Transverse colon (tissue), 4 donors: ENCODE measurements at places on chromosomes 11 and 22. TPM values are rescaled to one million over a fixed set of nuclear protein-coding genes. Genes with fewer than 3 reads are reported as not detected.

The NAALAD2 gene
- total RNA-seq, result not detected

The ANKK1 gene
- total RNA-seq, result 0.64 TPM

The CNIH2 gene
- not detected for total RNA-seq

DNA sequence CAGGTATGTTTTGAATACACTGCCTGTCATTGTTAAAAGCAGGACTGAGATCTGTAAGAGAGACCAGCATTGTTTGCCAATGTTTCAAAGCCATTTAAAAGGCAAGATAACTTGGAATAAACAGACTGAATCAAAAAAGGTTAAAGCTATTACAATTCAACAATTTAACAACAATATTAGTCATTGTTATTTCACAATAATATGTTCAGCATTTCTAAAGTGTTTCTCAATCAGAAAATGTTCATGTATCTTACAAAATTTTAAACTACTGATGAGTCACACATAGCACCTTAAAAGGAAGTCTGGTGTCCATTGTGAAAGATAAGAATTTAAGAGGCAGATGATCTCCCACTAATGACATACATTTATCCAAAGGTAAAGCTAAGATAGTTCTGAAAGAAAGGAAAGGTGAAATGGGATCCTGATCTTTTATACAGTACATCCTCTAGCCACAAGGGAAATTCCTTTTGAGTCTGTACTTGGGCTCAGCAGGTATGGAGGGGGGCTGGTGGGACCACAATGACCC, 79.7 kb downstream of the MAML2 start:
- no peak for DNase-seq

DNA sequence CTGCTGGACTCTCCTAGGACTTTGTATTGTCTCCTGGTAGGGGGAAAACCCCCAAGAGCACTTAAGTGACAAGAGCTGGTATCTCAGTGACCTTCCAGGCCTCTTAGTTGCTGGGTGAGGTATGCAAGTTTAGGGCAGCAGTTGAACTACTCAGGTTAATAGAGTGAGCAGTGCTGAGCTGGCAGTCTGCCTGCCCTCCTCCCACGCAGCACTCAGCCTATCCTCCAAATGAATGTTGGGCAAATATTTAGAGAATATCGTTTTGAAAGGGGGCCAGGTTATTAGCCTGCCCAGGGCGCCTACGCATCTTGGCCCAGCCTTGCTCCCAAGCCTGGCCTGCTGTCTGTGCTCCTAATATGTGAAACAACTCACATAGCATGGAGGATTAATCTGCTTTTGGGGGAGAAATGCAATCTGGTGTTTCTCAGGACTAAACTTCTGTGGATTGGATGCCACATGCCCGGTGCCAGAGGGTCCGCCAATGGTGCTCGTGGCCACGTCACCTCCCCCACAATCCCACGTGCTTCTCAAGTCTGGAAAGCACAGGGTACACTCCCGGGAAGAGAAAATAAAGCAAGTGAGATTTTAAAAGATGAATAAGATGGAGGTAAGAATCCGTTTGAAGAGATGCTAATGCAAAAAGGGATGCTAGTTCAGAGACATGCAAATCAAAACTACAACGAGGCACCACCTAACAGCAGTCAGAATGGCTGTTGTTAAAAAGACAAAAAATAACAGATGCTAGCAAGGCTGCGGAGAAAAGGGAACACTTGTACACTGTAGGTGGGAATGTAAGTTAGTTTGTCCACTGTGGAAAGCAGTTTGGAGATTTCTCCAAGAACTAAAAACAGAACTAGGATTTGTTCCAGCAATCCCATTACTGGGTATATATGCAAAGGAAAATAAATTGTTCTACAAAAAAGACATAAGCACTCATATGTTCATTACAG, 67.7 kb downstream of the SPON1 start:
- DNase-seq, result peak; percentile 50

DNA sequence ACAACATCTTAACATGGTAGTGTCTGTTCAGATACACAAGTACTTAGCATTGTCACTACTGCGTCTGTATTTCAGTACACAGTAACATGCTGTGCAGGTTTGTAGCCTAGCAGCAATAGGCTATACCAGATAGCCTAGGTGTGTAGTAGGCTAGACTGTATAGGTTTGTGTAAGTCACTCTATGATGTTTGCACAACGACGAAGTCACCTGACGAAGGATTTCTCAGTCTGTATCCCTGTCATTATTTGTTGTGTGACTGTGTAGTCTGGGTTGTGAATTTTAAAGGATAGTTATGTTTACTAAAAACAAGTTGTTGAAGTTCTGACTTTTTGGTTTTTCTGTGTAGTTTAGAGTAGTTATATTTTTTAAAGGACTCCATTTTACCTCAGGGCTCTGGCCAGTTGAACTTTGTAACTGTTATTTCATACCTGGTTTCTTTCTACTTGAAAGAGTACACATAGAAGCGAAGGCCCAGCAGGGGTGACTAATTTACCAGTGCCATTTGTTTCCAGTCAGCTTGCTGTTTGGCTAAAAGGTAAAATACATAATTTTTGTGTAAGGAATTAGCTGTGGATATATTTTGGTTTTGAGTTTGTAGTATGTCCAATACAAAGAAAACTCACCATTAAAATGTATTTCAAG, 72.3 kb downstream of the PPP6R3 start:
- DNase-seq, result no peak

- DNase-seq, result no peak
Observed at GRCh38 chr11:121446752-121447156, 5.4 kb upstream of the SORL1 start.

DNA sequence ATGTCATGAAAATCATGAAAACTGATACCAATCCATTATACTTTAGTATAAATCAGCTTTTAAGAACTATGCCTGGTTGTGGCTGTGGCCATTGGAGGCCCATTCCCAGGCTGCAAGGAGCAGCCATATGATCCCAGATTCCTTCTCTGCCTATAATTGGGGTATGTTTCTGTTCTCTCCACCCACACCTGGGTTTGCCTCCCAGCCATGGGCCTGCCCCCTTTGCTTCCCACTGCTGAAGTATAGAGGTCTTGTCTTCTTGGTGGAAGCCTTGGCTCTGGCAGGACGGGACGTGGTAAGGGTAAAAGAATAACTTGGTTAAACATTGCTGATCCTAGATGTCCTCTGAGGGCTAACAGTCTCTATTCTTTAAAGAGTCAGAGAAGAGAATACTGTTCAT, 2.4 kb downstream of the MICAL2 start:
- DNase-seq, result no peak

DNA sequence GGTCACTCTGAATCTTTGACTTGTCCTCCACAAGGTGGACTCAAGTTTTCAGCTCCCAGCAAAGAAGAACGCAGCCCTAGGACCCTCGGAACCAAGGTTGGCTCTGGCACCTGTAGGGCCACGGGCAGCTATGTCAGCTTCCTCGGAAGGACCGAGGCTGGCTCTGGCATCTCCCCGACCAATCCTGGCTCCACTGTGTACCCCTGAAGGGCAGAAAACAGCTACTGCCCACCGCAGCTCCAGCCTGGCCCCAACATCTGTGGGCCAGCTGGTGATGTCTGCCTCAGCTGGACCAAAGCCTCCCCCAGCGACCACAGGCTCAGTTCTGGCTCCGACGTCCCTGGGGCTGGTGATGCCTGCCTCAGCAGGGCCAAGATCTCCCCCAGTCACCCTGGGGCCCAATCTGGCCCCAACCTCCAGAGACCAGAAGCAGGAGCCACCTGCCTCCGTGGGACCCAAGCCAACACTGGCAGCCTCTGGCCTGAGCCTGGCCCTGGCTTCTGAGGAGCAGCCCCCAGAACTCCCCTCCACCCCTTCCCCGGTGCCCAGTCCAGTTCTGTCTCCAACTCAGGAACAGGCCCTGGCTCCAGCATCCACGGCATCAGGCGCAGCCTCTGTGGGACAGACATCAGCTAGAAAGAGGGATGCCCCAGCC, 2.2 kb downstream of the INPP5J start:
- DNase-seq, result no peak

DNA sequence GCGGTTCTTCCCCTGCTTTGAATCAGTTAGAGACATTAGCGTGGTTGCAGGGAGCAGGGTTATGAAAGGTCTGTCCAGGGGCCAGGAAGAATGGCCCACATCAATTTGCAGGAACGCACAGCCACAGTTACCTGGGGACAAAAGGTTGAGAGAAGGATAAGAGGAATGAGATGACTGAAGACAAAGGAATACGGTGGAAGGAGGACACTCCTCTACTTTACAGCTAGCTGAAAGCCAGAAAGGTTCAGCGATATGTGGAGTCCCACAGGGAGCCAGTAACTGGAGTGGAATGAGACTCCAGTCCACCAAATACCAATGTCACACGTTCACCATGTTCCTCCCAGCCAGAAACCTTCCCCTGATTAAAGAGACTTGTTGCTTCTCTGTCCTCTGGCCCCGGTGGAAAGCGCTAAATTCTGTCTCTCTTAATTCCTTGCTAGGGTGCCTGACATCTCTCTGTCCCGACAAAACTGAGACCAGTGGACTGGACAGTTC, 10.7 kb downstream of the XNDC1N start:
- no peak for DNase-seq

GRCh38 chr11:74139151-74139918, 31.5 kb downstream of the C2CD3 start:
- DNase-seq, result no peak

DNA sequence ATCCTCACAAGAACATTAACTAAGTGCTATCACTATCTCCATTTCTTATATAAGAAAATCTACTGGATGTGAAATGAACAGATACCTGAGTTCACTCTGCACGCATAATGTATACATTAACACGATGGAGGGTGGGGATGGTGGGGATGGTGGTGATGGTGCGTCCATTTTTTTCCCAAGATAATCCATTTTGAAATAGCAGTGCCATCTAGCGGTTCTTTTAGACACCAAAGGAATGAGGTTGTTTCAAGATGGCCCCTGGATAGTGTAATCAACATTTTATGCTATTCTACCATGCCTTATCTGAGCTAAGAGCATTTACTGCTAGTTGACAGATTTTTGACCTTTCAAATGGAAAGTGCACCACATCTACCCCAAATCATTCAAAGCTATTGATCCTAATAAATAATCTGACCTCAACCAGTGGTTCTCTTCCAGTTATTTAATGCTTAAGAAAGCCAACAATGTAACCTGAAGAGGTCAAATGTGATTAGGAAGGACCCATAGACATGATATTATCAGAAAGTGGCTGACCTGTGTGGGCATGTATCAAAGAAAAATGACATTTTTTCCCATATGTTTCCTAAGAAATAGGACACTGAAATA, 714.7 kb upstream of the TENM4 start:
- DNase-seq, result no peak

DNA sequence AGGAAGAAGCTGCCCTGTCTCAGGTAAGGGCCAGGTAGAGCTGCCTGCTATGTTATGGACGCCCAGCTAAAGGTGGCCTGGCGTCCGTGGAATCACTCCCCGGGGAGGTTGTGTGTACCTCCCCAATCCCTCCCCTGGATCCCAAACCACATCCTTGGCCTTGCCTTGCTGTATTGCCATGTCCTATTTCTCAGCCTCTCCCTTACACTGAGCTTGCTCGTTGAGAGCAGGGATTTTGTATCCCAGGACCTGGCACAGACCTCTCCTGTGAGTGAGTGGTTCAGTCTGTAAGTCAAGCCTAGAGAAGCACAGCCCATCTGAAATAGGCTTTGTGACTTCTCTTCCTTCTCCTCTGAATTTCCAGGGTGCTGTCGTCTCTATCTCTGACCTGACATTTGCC, 53.9 kb downstream of the TRAF6 start:
- no peak for DNase-seq

- no peak for DNase-seq
Observed at GRCh38 chr11:72686639-72687220, 12.5 kb upstream of the PDE2A start.

- no peak for DNase-seq
Observed at GRCh38 chr11:10314199-10315072, 9.6 kb downstream of the ADM start.

GRCh38 chr11:40273192-40273732, 1186.2 kb downstream of the LRRC4C start:
- DNase-seq, result no peak

DNA sequence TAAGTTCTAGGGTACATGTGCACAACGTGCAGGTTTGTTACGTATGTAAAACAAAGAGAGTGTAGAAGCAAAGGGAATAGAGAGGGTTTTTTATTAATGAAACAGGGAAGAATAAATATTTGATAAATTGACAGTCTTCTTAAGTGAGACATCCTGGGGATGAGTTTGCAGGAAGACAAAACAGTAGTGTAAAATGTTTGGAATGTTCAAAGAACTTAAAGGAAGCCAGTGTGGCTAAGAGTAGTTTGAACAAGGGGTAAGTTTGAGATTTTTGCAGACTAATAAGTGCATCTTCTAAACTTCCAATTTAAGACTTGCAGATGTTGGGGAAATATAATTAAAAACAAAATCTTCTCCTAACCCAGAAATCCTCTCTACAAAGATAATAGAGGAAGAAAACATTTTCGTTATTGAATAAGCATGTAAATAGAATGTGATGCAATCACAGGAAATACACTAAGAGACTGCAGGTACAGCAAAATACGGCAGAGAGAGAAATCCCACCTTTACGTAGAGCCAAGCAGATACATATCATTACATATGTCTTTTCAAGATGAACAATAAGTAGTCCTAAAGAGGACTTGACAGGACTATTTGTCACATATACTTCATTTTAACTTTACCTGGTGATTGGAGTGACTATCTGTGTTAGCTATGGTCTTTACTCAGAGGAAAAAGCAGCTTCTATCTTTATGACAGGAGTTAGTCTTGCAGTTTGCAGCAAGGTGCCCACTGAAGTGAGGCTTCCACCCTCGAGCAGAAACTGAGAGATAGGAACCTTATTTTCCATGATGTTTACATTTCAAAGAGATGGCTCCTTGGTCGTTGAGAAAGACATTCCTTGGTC, 402.1 kb downstream of the CNTN5 start:
- DNase-seq, result no peak

- DNase-seq, result no peak
Observed at GRCh38 chr22:40703736-40704135, 24.5 kb downstream of the MCHR1 start.

The CNTF gene
- 1.5 TPM for total RNA-seq

The GPHA2 gene
- total RNA-seq, result not detected

The SHANK2 gene
- total RNA-seq, result 26.2 TPM

DNA sequence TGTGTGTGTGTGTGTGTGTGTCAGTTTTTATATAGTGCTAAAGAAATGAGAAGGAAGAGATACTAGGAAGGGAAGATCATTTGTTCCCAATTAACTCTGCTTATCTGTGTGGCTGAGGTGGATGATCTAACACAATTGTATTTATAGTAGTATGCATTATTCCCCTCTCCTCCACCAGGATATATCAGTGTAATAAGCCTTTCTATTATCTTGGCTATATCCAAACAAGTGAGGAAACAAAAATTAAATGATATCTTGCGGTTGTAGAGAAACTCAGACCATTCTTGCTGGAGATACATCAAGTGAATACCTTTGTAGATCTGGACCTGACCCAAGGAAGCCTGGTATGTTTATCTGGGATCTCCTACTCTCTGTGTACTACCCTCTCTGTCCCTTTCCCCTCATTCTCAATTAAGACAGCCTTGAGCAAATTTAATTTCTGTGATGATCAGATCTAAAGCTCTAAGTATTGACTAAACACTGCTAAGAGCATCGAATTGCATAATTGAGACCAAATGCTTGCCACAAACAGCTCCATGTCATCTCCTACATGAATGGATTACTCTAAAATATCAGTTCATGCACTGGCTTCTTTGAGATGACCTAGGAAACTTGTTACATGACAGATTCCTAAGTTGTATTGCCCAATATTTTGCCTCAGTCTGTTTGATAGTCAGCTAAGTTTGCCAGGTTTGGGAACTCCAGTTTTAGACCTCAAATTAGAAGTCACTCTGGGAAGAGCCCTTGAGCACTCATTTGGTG, 185.3 kb upstream of the CTSC start:
- no peak for DNase-seq

The ASPHD2 gene
- 2.2 TPM for total RNA-seq

GRCh38 chr22:49811020-49811791, 16.5 kb downstream of the BRD1 start:
- DNase-seq, result no peak

- no peak for DNase-seq
Observed at GRCh38 chr11:117232911-117233409, 489 bp downstream of the RNF214 start.
